Forelimb muscle (tissue), 1 donor: ENCODE measurements at places on chromosomes 7 and 10.

DNA sequence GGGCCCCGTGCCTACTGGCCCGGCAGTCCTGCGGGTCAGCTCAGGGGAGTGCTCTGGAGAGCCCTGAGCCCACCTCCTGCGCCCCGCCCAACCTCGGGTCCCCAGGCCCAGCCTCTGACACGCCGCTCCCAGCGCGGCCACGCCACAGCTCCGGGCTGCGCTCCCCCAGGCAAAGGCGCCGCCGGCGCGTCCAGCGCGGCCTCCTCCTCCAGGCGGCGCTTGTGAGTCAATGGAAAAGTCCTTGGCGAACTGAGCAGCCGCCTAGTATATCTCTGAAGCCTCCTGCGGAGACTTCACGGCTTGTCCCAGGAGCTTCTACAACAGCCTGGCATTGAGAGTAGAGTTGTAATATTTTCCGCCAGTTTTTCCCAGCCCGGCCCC lies 29.5 kb upstream of the BMS1 start:
- DNase-seq = no peak

DNA sequence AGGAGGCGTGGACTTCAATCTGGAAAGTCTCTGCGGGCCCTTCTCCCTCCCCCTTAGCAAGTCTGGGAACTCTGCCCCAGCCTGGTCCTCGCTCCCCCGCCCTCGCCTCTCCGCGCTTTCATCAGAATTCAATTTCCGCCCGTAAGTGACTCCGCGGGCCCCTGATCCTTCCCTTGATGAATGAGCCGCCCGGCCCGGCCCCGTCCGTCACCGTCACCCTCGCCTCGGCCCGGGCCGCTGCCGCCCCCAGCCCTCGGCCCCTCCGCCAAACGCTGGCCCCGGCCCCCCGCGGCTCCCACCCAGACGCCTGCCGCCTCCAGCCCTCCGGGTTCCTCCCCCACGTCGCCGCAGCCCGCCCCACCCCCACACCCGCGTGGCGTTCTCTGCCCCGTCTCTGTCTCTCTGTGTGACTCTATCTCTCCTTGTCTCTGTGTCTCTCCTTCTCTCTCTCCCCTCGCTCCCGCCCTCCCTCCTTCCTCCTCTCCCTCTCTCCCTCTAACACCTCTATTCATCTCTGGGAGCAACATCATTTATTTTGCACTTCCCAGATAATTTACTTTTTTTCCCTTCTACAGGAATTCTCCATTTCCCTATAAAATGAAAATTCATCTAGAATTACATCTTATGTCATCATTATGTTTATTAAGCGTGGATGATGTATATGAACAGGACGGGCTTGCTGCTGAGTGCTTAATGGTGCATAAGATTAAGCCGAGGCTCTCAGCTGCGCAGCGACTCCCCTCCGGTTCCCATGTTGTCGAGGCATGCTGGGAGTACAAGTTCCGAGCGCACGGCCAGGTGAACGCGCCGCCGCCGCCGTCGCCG lies 91.2 kb upstream of the PAX2 start:
- DNase-seq = no peak

DNA sequence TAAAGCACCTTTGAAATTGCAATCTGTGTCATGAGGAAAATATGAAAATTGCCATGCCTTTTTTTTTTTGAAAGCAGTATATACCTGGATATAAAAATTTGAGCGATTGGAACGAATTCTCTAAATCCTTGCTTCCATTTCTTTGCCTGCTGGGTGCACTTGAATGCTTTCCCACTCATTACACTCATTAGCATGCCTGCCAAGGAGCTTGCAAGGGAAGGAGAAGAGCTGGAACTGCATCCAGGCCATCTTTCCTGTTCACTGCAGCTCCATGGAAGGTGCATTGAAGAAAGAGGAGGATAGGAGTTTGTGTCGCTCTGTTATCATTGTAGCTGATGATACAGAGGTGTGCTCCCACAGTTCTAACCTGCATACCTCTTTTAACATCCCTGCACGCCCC lies 102.4 kb upstream of the GJD4 start:
- DNase-seq = no peak

DNA sequence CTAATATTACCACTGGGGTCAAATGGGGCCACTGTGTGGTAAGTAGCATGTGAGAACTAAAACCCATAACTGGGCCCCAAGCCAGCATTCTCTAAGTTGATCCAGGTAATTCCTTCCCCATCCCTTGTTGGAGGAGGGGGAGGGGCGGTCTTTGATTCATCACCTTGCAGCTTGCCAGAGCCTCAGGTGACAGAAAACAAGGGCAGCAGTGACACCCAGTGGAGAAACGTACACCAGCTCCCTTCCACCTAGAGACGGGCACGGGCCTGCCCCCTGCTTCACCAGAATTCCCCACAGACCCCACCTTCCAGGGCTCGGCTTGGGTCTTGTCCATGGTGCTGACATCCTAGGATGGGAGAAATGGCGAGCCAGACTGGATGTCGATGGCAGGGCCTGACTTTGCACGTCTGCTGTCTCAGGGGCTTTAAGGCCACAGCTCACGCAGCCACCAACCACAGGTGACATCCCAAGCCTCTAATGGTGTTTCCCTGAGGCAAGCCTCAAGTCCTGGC lies 102.0 kb downstream of the STRA8 start:
- no peak for DNase-seq

GRCh38 chr10:104903433-104903832 lies 262.3 kb downstream of the SORCS3 start:
- no peak for DNase-seq

DNA sequence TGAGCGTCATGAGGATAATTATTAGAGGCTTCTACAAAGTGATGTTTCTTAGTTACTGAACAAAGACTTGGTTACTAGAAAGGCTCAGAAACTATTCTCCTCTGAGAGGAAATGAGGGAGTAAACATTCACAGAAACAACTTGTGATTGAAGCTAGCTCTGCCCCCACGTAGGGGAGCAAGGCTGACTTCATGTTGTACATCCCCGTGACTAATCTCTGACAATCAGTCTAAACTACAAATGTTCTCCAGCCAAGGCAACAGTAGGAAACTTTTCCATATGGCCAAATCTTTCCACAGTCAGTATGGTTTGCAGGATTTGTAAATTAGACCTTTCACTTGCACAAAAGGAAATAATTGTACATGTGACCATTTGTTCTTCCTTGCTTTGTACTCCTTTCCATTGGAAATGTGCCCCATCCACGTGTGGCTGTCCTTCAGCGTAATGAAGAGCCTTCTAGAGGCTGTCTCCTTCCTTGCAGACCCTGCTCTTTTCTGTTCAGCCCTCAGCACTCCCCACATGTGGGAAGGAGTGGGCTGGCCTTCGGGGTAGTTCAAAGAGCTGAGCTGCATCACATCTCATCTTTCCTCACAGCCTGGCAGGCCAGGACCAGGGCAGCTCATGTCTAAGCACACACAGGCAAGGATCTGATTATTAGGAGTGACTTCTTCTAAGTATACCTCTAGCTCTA lies 93.5 kb downstream of the PCGF5 start:
- no peak for DNase-seq

DNA sequence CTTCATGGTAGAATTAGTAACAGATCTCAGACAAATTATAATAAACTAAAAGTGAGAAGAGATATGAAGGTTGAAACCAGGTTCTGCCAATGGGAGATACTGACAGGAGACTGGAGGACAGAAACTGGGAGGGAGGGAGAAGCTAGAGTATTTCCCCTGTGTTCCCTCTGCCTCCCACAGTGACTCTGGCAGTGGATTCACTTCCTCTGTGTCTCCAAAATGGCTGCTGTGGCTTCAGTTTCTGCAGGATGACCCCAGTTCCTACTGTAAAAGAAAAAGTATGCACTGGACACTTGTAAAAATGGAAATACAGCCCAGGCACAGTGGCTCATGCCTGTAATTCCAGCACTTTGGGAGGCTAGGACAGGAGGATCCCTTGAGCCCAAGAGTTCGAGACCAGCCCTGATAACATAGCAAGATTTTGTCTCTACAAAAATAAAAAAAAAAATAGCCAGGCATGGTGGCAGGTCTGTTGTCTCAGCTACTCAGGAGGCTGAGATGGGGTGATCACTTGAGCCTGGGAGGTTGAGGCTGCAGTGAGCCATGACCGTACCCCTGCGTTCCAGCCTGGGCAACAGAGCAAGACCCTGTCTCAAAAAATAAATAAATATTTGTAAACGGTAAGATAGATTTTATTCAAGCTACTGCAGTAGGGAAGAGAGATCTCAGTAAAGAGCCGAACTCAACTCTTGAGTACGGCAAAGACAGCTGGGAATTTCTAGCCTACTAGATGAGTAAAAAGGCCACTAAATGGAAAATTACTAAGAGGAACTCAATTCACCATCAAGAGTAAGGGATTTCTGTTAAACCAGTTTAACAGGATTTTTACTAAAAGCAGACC lies 156.6 kb upstream of the TRIM24 start:
- no peak for DNase-seq
